Urinary bladder (tissue), 4 donors: ENCODE measurements at places on chromosomes 1 and 21. TPM values are rescaled to one million over a fixed set of nuclear protein-coding genes. Genes with fewer than 3 reads are reported as not detected.

The RUNX3 gene
- 2.5 TPM for polyA plus RNA-seq

The EXTL1 gene
- polyA plus RNA-seq = 0.58 TPM

The LAMTOR5 gene
- 209 TPM for polyA plus RNA-seq

The KPRP gene
- not detected for polyA plus RNA-seq

The ZNF362 gene
- polyA plus RNA-seq = 33.7 TPM

DNA sequence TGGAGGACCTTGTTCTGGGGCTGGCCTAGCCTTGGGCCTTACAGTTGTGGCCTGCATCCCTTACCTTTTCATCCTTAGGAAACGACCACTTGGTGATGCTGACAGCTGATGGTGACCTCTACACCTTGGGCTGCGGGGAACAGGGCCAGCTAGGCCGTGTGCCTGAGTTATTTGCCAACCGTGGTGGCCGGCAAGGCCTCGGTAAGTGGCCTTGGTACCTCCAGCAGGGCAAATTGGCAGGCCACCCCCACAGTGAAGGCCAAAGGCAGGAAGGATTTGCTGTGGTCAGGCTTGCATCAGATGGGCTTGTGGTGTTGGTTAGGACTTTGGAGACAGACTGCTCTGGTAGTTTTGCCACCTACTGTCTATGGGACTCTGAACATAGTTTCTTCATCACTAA is 17.7 kb upstream of the TRNAU1AP start:
- no peak for DNase-seq

DNA sequence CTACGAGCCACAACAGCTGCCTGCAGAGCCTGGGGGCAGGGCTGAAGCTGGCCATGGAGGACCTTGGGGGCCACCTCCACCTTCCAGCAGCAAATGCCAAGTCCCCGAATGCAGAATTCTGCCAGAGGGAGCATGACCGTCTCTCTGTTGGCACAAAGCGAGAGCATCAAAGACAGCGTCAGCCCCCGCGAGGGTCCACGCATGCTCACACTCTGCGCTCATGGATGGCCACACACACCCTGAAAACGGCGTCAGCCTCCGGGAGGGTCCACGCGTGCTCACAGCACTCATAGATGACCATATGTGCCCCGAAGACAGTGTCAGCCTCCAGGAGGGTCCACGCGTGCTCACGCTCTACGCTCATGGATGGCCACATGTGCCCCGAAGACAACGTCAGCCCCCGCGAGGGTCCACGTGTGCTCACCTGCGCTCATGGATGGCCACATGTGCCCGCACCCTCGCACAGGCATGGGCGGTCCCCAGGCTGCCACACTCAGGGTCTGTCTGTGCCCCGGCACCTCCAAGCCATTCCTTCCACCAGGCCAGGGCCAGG is 46.5 kb downstream of the MORN1 start:
- no peak for DNase-seq

DNA sequence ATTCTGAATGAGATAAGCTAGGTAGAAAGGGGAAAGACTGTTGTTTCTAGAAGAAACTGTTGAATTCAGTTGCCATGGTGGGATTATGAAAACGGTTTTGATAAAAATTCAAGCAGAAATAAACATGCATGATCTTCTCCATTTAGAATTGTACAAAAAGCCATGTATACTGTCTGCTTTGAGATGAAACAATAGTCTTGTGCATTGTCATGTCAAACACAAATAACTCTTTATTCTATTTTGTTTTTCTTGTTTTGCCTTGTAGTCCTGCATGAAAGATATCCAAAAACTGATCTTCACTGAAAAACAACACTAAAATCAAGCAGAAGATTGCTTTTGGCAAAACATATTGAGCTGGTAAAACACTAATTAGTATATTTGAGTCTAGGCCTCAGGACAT is 659.9 kb downstream of the LTN1 start:
- DNase-seq = no peak

DNA sequence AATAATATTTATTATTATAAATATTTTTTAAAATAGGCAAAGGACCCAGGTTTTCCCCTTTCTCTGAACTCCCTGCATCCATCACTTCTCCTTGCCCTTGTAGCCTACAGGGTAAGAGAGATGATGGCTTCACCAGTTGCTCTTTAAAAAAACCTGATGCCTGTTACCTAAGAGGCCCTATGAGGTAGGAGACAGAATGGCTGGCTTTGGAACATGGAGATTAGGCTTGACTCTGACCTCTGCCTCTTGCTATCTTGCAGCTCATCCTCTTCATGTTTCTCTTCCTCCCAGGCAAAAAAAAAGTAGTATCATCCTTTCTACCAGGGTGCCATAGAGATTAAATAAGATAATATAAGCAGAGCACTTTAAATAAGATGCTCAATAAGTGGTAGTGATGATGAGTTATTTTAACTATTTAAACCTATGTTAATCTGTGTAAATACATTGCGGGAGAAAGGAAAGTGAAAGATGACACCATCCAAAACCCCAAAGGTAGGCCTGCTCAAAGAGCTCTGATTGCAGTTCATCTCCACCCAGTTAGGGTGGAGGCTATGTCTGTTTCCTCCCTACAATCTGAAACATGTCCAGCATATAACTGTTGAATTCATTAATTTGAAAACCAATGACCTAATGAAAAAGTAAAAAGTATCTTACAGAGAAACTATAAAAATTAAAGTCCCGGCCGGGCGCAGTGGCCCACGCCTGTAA is 51.8 kb downstream of the RGS2 start:
- DNase-seq = no peak

GRCh38 chr1:20740781-20741180 is 8.3 kb upstream of the SH2D5 start:
- no peak for DNase-seq

GRCh38 chr1:239537795-239538194 is 151.4 kb downstream of the CHRM3 start:
- DNase-seq = no peak

DNA sequence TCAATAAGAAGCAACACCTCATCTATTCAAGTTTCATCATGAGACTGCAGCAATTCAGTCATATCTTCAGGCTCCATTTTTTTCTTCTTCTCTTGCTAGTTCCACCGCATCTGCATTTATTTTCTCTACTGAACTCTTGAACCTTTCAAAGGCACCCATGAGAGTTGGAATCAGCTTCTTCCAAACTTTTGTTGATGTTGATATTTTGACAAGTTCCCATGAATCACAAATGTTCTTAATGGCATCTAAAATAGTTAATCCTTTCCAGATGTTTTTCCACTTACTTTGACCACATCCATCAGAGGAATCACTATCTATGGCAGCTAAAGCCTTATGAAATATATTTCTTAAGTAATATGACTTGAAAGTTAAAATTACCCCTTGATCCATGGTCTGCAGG is 434.3 kb downstream of the GPATCH2 start:
- no peak for DNase-seq

DNA sequence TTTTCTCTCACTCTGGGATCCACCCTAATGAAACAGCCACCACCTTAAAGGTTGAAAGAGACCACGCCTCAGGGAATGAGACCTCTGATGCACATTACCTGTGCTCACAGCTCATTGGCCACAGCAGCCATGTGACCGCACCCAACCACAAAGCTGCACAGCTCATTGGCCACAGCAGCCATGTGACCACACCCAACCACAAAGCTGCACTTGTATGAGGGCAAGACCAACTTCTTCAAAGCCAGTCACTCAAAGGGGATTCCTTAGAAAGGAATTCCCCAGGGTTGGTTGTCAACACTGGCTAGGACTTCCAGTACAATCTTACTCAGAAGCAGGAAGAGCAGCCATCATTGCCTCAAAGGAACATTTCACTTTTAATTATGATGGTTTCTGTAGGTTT is 43.6 kb upstream of the PDE9A start:
- DNase-seq = no peak

DNA sequence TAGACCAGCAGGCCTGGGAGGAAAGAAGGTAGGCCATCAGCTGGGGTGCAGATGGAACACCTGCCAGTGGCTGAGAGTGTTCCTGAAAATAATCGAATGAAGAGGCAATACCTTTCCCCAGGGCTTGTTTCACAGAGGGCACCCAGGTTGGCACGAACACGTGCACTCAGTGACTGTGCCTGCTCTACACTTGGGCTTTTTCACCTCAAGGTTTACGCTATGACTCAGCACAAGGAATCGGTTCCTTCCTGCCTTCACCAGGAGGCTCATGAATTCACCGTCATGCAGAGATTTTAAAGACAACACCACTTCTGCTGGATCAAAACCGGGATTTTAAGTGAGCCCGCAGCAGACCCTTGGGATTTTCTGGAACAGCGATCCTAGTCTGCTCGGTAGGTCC is 118.5 kb upstream of the ADAR start:
- no peak for DNase-seq

DNA sequence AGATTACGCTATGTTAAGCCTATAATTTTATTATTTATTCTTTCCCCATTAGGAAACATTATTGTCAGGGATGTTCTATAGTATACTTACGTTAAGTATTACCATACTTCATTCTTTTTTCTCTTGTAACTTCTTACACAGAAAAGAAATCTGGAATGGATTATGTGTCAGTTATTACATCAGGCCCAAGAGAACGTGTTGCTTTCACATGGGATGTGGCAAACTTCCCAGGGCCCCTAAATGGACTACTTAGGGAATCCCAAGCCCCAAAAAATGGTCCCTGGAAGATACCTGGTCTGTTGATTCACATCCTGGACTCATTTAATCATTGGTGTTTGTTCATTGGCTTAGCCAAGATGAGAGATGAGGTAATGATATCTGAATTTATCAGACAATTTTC is 249.8 kb downstream of the NRIP1 start:
- no peak for DNase-seq

DNA sequence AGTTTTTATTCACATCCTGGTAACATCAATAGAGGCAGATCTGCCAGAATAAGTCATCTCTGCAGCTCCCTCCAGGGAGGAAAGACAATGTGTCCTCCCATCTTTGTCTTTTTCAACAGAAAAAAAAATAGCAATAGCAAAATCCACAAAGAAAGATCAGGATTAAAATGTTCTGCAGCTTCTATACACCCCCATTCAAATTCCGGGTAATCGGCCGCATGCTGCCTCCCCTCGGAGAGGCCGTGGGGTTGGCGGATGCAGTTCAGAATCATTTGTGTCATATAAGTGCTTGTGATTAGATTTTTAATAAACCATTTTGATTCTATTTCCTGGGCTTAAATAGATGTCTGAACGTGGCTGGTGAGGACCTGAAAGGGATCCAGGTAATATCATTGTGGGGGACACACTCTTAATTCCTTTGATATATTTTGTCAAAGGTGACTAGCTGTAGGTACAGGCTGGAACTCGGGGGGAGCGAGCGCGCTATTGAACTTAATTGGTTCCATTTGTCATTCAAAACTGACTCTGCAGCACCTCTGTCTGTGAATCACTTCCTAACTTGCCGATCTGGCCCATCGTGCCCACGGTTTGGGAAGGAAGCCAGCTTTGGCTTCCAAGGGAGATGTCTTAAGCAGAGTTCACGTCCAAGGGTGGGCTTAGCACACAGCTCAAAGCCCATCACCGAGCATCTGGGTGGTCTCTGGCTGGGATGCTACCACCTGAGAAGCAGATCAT is 85.6 kb upstream of the ARHGEF16 start:
- no peak for DNase-seq

DNA sequence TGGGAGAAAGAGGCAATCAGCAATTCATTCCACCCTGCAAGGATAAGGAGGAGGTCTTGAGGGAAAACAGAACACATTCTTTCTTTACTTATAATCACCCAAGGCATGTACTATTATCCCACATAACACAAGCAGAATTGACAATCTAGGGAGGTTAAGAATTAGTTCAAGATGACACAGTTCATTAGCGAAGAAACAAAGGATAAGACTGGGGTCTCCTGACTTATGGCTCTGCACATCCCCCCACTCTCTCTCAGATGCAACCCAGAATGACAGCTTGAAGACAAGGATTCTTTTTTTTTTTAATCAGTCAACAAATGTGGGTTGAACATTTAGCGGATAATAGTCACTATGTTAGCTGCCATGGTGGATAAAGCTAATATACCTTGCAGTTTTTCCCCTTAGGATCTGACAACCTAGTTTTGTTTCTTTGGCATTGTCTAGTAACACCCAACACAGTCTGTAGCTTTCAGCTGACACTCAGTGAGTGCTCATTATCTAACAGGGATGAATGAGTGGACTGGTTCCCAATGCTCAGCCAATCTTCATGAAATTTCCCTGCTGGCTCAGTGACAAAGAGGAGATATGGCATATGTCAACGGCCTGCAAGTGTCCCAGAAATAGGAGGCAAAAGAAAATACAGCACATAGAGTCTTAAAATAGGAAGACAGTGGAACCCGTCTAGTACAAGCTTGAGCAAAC is 35.1 kb downstream of the RXRG start:
- DNase-seq = no peak

DNA sequence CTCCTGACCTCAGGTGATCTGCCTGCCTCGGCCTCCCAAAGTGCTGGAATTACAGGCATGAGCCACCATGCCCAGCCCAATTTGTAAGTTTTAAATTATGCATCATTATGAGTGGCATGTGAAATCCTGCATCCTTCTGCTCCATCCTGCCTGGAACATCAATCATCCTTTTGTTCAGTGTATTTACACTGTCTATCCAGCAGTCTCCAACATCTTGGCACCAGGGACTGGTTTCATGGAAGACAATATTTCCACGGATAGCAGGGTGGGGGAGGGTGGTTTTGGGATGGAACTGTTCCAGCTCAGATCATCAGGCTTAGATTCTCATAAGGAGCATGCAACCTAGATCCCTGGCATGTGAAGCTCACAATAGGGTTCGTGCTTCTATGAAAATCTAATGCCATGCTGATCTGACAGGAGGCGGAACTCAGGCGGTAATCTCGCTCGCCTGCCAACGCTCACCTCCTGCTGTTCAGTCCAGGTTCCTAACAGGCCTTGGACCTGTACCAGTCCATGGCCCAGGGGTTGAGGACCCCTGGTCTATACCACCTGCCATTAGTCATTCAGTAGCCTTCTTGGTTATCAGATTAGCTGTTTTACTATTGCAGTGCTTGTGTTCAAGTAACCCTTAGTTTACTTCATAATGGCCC is 22.2 kb upstream of the TCEA3 start:
- no peak for DNase-seq

DNA sequence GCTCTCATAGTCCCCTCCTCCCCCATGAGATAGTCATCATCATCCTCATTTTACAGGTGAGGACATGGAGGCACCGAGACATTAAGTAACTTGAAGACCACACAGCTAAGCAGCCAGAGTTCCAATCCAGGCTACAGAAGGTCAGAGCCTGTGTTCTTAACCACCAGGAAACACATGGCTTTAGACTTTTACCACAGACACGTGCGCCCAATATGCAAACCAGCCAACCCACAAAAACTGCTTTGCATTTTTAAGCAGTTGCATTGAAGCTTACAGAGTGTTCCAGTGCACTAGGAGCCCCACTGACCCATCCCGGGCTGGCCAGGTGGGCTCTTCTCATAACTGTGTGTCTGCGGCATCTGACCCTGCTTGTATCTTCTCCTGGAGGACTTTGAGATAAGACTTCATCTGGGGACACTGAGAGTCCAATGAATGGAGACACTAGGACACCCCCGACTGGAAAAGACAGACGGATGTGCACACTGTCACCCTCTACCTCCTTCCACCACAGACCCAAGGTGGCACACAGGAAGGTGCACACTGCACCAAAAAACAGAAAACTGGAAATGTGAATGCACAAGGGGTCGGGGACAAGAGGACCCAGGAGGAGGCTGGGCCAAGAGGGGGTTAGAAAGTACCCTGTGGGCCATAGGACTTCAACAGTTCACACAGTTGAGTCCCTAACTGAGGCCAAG is 56.4 kb downstream of the ETS2 start:
- DNase-seq = no peak

- no peak for DNase-seq
These were observed 93.3 kb downstream of the SSBP3 start for GRCh38 chr1:54312796-54313316.
